ENCODE measurements at places on chromosomes 11 and 22.
A peak's percentile ranks its signal among the peaks of the same experiment; 100 is the strongest.

- DNase-seq, result no peak
Measured at GRCh38 chr22:32457031-32457430, 7.2 kb downstream of the BPIFC start.

DNA sequence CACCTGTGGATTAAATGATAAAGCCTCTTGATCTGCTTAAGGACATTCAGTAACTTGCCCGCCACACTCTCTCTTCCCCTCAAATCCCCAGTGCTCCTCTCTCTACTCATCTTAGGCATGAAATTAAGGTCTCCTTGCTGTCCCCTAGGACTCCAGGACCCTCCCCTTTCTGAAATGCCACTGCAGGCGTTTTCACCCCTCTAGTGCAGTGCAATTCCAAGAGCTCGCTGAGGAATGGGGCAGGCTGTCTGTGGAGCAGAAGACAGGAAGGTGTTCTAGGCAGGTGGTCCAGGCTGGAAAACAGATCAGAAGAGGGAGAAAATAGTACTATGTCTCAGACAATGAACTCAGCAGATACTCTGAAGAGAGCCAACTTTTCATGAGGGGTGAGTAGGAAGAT lies 55.8 kb upstream of the ARHGAP42 start:
- DNase-seq, result no peak

- DNase-seq, result no peak
Measured at GRCh38 chr11:124398924-124399323, at the start of gene OR8B3. Gene OR8B3, minus strand, starts transcription at chr11:124399024. Its CDS starts 1,673 bp downstream, at chr11:124397351.

GRCh38 chr22:35462498-35463230 lies 62.7 kb downstream of the MCM5 start:
- no peak for DNase-seq

DNA sequence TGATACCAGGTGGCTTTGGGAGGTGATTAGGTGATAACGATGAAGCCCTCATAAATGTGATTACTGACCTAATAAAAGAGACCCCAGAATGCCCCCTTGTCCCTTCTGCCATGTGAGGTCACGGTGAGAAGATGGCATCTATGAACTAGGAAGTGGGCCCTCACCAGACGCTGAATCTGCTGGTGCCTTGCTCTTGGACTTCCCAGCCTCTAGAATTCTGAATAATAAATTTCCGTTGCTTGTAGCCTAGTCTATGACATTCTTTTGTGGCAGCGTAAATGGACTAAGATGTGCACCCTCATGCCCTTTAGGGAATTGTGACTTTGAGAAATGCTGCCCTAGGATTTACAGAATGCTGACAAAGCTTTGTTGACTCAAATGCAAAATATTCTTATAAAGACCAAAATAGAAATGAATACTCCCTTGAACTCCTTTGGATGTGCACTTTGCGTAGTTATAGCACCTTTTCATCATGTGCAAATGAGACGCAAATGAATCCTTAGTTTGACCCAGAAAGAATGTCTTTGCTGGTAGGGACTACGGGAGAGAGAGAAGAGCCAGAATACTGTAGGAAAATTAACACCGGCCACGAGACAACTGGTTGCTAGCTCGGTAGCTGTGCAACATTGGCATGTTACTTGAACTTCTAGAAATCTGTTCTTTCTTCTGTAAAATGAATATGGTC lies 24.8 kb upstream of the EHF start:
- DNase-seq, result no peak

DNA sequence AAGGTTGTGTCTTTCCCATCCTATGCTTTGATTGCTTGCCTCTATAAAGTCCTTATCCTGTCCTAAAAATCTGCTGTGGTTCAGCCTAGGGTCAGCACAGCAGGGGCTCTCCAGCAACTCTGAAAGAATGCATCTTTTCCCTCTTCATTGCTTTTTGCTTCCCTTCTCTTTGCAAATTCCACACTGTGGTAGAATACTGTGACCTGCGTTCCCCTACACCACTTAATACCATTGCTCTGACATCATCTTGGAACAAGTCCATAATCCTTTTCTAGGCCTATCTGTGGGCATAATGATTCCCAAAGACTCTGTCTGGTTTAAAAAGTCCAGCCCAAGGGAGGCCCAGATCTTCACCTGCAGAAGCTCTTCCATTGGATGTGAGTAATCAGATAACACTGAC lies 177.7 kb downstream of the NAV2 start:
- DNase-seq, result peak; percentile 80

DNA sequence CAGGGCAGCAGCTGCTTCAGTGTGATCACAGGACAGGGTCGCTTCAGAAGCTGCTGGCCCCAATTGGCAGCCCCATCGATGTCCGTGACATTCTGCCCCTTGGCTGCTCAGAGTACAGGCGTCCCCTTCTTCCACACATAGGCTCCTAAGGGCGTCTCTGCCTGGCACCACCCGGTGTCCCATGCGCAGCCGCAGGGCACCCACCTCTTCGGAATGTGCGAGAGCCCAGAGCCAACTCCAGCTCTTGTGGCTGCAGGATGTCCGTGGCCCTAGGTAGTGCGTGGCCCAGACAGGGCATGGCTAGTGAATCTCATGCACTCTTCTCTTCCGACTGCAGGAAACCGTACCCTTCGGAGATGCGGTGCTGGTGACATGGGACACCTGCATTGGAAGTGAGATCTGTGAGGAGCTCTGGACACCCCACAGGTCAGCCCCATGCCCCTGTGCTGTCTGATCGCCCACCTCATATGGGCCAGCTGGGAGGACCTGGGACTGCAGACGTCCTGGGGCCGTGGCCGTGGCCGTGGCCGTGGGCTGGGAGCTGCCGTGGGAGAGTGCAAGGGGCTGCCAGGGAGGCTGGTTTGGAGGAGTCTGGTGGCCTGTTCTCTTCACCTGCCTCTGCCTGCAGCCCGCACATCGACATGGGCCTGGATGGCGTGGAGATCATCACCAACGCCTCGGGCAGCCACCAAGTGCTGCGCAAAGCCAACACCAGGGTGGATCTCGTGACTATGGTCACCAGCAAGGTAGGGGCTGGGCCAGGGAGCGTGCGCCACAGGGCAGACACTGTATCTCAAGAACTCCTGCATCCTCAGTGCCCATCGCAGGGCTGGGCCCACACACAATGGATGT lies 20.2 kb downstream of the NADSYN1 start:
- DNase-seq, result no peak

- no peak for DNase-seq
Measured at GRCh38 chr11:75476739-75477613, 44.0 kb upstream of the KLHL35 start.
